CD4-positive, CD25-positive, alpha-beta regulatory T cell (primary cell): ENCODE measurements at places on chromosomes 7 and 10. TPM values are rescaled to one million over a fixed set of nuclear protein-coding genes. Genes with fewer than 3 reads are reported as not detected.

Gene CFAP69
- polyA plus RNA-seq, result not detected

Gene CCDC172
- not detected for polyA plus RNA-seq

Gene WEE2
- polyA plus RNA-seq, result not detected

Gene OR2A12
- not detected for polyA plus RNA-seq

Gene CAMK2B
- not detected for polyA plus RNA-seq

Gene NPY4R
- polyA plus RNA-seq, result not detected

Gene AKR1C3
- 49.6 TPM for polyA plus RNA-seq

Gene DYNC1I1
- not detected for polyA plus RNA-seq

Gene ABCB4
- not detected for polyA plus RNA-seq

- peaks cover 9% of the 10 kb centered on the region for H3K4me1 ChIP-seq
- H3K27ac ChIP-seq, result no peak overlapping the region
- no peaks in the 10 kb centered on the region for H3K36me3 ChIP-seq
- no peaks in the 10 kb centered on the region for H3K27me3 ChIP-seq
- H3K4me3 ChIP-seq, result no peak overlapping the region
- no peak for DNase-seq
These were observed 274.6 kb upstream of the KLF6 start for GRCh38 chr10:4059471-4060138.

GRCh38 chr10:123573236-123574108 lies 92.7 kb upstream of the GPR26 start:
- no peaks in the 10 kb centered on the region for H3K27me3 ChIP-seq
- H3K4me3 ChIP-seq, result no peak overlapping the region
- no peaks in the 10 kb centered on the region for H3K4me1 ChIP-seq
- H3K36me3 ChIP-seq, result no peaks in the 10 kb centered on the region
- H3K27ac ChIP-seq, result no peak overlapping the region

DNA sequence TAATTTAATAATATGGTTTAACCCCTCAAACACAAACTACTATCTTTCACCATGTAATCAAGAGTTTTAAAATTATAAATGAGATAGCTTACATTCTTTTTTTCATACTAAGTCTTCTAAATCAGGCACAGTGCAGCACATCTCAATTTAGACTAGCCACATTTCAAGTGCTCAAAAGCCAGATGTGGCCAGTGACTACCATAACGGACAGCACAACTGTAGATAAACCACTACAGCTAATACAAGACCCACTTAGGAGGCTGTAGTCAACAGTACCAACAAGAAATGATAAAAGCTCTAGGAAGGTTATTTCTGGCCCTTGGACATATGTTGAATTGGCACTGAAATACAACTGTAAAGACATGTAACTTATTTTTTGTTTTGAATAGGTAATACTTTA lies 65.3 kb downstream of the JAZF1 start:
- H3K4me1 ChIP-seq, result peaks cover 11% of the 10 kb centered on the region
- H3K36me3 ChIP-seq, result peaks cover 2% of the 10 kb centered on the region
- H3K27ac ChIP-seq, result no peak overlapping the region
- no peak overlapping the region for H3K4me3 ChIP-seq

GRCh38 chr7:100171087-100171681 lies 2.8 kb upstream of the GAL3ST4 start:
- no peaks in the 10 kb centered on the region for H3K27me3 ChIP-seq
- no peak overlapping the region for H3K4me3 ChIP-seq
- peak; percentile 61 for DNase-seq
- peak overlapping the region; percentile 23 for H3K27ac ChIP-seq
- H3K36me3 ChIP-seq, result no peaks in the 10 kb centered on the region
- H3K4me1 ChIP-seq, result peaks cover 60% of the 10 kb centered on the region

DNA sequence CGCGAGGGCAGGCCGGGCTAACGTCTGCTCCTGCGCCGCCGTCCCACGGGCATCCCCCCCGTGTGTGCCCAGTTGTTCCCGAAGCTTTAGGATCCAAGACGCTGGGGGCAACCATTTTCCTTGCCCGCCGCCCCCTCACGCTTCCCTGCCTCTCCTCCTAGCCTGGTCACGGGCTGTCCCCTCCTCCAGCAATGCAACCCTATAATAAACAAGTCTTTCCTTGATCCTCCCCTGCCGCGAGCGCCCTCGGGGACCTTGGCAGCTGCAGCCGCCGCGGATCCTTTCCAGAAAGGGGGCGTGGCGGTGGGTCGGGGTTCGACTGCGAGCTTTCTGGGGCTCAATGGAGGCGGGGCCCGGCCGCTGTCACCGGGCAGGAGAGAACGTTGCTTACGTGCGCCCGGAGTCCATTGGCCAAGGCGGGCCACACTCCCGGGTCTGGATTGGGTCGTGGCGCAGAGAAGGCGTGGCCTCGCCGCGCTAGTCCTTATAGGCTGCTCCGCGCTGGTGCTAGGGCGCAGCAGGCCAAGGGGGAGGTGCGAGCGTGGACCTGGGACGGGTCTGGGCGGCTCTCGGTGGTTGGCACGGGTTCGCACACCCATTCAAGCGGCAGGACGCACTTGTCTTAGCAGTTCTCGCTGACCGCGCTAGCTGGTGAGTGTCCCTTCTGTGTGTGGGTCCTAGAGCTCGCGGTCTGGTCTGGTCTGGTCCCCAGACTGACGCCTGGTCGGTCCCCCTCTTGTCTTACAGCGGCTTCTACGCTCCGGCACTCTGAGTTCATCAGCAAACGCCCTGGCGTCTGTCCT lies at the start of gene DDIT4:
DDIT4 (plus strand) TSS at position 515 of the 803 bp plus-strand sequence. CDS start 293 bp downstream, outside the sequence.
- H3K4me3 ChIP-seq, result peak within 1 kb of the TSS; percentile 88
- H3K4me1 ChIP-seq, result peaks cover 37% of the 10 kb centered on the region
- peak; percentile 96 for DNase-seq
- no peaks in the 10 kb centered on the region for H3K27me3 ChIP-seq
- peak within 1 kb of the TSS; percentile 89 for H3K27ac ChIP-seq

DNA sequence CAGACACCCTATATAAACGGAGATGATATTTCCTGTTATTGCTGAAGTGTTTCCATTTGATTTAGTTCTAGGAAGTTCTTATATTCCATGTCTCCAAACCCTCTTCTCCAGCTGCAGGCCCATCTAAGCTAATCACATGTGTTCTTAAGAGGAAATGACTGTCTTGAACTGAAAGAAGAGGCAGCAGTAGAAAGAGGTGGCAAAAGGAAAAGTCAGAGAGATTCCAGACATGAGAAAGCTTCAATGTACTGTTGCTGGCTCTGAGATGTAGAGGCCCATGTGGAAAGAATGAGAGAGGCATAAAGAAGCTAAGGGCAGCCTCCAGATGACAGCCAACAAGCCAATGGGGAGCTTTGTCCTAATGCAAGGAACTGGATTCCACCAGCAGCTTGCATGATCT lies 287.2 kb downstream of the GFRA1 start:
- no peak for DNase-seq
- H3K27ac ChIP-seq, result no peak overlapping the region
- no peaks in the 10 kb centered on the region for H3K36me3 ChIP-seq
- no peak overlapping the region for H3K4me3 ChIP-seq

GRCh38 chr10:122019414-122019975 lies 30.5 kb downstream of the TACC2 start:
- DNase-seq, result no peak
- H3K4me1 ChIP-seq, result no peaks in the 10 kb centered on the region
- no peaks in the 10 kb centered on the region for H3K27me3 ChIP-seq

GRCh38 chr7:21030237-21030871 lies 243.7 kb upstream of the SP8 start:
- DNase-seq, result no peak
- no peak overlapping the region for H3K27ac ChIP-seq
- no peaks in the 10 kb centered on the region for H3K4me1 ChIP-seq

- no peaks in the 10 kb centered on the region for H3K4me1 ChIP-seq
- no peak overlapping the region for H3K4me3 ChIP-seq
- H3K27ac ChIP-seq, result no peak overlapping the region
- no peak for DNase-seq
These were observed 45.4 kb downstream of the CTTNBP2 start for GRCh38 chr7:117827862-117828261.

DNA sequence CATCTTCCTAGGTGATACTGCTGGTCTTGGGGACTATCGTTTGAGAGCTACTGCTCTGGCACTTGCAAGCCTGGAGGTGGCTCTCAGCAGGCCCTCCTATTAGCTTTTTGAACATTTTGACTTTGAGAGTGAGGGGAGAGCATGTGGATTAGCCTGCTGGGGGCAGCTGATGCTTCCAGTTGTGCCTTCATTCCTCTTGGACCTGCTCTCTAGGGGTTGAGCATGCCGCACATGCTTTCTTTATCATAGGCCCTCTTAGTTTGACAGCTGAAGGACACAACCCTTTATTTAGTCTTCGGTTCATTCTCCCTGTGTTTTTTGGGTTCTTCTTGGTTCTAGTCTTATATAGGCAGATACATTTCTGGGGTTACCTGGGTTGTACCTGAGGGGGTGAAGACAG lies 132.1 kb downstream of the GALNT17 start:
- no peaks in the 10 kb centered on the region for H3K4me1 ChIP-seq
- H3K27ac ChIP-seq, result no peak overlapping the region
- H3K36me3 ChIP-seq, result no peaks in the 10 kb centered on the region
- no peak overlapping the region for H3K4me3 ChIP-seq

DNA sequence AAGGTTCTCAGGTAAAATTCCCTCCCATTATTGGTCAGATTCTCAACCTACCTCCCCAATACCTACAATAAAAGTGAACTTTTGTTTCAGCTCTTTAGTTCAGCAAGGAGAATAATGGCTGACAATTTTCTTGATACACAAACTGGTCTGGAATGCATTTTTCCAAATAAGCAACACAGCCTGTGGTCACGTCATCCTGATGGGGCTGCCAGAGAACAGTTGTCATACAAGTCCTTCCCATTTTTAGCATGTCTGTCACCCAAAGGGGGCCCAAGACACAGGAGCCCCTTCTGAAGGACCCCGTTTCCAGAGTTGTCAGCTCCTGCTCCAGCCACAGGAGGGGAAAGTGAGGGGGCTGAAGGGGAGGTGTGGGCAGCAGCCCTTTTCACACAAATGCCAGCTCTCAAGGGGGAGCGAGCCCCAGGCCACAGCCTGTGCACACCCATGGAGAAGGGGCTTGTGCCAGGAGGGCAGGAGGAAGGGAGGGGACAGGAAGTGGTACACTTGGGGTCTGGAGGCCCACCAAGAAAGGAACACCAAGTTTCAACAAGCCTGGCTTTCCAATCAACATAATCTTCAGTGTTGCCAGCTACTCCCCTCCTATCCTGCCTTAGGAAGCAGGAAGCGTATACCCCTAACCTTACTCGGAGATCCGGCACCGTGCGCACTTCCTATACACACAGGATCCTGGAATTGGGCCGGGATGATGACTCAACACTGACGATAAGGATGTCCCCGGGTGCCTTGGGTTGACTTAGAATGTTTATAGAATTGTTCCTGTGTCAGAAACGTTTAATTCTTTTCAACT lies 43.4 kb upstream of the PDLIM1 start:
- no peaks in the 10 kb centered on the region for H3K4me1 ChIP-seq
- H3K36me3 ChIP-seq, result no peaks in the 10 kb centered on the region
- H3K27ac ChIP-seq, result no peak overlapping the region
- DNase-seq, result no peak
- H3K27me3 ChIP-seq, result peaks cover 2% of the 10 kb centered on the region
- H3K4me3 ChIP-seq, result no peak overlapping the region

DNA sequence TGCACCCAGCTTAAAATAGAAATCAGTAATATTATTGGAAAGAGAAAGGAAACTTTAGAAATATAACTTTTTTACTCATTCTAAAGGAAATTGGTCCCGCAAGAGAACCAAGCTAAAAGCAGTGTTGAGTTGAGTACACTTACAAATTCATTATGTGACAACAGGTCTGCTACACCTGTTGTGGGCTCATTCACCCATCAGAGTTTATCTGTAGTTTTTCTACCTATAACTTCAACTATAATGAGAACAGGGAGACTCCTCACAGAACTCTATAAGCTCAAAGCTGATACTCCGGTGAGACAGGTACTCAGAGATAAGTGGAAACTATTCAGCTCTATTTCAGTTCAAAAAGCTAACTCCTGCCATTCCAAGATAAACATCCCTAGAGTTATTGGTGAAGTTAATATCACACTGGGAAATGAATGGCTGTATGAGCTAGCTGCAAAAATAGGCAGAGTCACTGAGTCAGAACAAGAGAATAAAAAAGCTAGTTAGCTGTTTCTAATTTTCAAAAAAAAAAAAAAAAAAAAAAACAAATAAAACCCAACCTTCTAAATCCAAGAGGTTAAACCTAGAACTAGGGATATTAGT lies 121.3 kb downstream of the PPP1R3A start:
- H3K27me3 ChIP-seq, result no peaks in the 10 kb centered on the region
- no peak overlapping the region for H3K27ac ChIP-seq
- H3K36me3 ChIP-seq, result no peaks in the 10 kb centered on the region
- H3K4me3 ChIP-seq, result no peak overlapping the region

GRCh38 chr10:132648851-132649528 lies 111.4 kb downstream of the INPP5A start:
- H3K27ac ChIP-seq, result no peak overlapping the region
- no peak for DNase-seq
- H3K4me1 ChIP-seq, result no peaks in the 10 kb centered on the region
- H3K27me3 ChIP-seq, result no peaks in the 10 kb centered on the region

DNA sequence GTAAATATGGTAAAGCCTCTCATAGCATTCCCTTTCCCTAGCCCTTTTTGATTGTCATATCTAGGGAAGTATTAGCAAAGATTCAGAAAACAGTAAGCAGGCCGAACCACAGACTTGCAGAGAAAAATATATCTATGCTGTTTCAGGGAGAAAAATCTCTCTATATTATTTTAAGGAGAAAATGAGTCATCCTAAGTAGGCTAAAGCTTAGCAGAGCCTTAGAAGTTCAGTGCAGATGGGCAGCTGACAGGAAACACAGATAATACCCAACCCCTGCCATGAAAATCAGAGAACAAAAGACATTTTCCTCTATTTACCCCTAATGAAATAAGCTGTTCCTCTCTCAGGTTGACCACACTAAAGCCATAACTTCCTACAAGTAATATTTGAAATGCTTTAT lies 16.5 kb downstream of the C1QL3 start:
- peaks cover 31% of the 10 kb centered on the region for H3K36me3 ChIP-seq
- no peak overlapping the region for H3K27ac ChIP-seq
- H3K4me1 ChIP-seq, result no peaks in the 10 kb centered on the region
- DNase-seq, result no peak

DNA sequence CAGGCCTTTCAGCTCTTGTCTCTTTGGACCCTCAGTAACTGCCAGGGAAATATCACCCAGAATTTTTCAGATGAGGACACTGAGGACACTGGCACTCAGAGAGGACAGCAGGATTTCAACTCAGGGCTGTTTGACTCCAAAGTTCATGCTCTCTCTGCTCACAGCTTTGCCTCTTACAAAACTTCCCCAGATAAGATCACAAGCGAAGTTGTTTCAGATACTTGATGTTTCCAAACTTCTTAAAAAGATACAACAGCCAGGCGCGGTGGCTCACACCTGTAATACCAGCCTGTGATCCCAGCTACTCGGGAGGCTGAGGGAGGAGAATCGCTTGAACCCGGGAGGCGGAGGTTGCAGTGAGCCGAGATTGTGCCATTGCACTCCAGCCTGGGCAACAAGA lies 32.4 kb upstream of the ZRANB1 start:
- DNase-seq, result no peak
- H3K27ac ChIP-seq, result no peak overlapping the region
- H3K4me1 ChIP-seq, result no peaks in the 10 kb centered on the region

GRCh38 chr10:72272689-72273409 lies 875 bp upstream of the DDIT4 start:
- peaks cover 34% of the 10 kb centered on the region for H3K4me1 ChIP-seq
- peak overlapping the region; percentile 89 for H3K27ac ChIP-seq
- DNase-seq, result no peak
- H3K4me3 ChIP-seq, result peak overlapping the region; percentile 74
